ENCODE measurements at places on chromosomes 2 and 18.

DNA sequence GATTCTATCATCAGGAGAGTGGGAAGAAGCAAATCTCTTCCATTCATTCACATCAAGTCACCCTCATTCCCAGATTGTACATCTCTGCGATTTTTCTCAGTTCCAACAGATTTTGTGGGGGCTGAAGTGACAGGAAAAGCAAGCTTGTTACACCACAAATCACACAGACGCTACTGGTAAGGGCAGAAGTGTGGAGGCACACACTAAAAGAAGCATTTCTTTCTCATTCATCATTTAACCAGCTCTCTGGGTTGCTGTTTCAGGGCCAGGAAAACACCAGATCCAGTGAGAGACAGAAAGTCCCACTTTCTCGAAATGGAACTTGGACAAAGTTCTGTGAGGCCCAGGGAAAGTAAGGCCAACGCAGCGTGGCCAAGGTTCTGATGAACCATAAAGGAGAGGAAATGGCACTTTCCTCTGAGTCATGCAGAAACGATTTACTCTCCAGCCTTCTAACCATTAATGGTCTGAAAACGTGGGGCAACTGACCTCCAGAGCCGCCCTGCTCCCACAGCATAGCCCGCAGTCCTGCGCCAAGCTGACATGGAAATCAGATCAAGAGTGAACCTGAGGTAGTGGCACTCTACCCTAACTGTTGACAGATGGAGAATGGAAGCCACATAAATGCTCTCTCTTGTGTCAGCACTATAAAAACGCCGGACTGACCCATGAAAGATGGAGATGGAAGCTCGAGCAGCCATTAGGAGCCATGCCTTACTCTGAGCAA lies 191.0 kb downstream of the C1D start:
- DNase-seq: no peak

DNA sequence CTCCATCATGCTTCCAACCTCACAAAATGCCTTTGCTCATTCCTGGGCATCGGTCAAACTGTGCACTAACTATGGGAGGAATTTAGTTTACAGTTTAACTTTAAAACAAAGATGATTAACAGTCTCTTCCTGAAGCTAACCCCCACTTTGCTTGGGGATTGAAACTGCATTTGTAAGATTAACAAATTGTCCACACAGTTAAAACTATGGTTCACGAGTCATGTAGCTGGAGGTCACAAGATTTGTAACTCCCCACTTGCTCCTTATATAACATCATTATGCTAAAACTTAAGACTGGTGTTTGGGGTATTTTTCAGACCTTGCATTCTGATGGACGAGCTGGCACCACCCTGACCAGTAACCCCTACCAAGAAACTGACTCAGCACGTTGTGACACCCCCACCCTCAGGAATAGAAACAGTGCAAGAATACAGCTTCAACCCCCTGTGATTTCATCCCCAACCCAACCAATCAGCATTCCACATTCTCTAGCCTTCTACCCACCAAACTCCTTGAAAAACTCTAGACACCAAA lies 252.3 kb downstream of the MBD5 start:
- DNase-seq: no peak

DNA sequence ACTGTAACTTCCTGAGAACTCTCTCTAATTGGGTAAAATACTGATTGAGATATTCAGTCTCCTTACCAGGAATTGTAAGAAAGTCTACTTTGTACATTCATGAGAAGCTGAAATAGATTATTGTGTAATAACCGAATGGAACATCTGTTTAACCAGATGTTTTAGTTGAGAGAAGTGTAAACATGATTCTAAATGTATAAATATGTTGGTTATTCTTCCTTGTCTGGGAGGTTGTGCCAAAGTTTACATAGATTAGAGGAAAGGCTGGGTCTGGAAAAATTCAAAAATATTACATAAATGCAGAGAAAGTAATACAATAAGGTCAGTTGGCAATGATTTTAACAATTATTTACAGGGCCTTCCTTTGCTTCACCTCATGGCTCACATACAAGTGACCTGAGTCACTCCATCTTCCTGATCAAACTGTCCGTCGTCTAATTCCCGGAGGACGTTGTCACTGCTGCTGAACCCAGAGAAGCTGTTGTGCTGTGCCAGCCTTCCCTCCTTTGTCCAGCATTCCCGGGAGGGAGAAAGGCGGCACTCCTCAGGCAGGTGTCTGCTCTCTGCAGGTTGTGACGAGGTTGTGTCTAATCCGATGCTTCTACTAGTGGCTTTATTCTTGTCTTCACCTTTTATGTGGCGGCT lies 55.9 kb downstream of the MOB4 start:
- no peak for DNase-seq

DNA sequence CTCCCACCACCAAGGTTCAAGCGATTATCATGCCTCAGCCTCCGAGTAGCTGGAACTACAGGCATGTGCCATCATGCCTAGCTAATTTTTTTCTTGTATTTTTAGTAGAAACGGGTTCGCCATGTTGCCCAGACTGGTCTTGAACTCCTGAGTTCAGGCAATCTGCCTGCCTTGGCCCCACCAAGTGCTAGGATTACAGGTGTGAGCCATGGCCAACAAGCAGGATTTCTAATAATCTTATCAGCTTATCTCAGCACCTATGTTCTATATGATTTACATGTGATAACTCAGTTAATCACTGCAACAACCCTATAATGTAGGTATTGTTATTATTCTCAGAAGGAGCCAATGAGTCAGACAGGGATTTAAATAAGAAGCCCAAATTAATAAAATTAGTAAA lies 80.3 kb downstream of the GORASP2 start:
- no peak for DNase-seq

GRCh38 chr2:80102026-80102425 lies 202.5 kb downstream of the LRRTM1 start:
- DNase-seq: no peak

GRCh38 chr2:72828840-72829507 lies 3.1 kb upstream of the EXOC6B start:
- DNase-seq: no peak

GRCh38 chr2:104584393-104584792 lies 269.5 kb upstream of the POU3F3 start:
- DNase-seq: no peak

GRCh38 chr2:20225294-20226151 lies 593 bp upstream of the SDC1 start:
- no peak for DNase-seq

GRCh38 chr18:46449033-46449432 lies 208.0 kb downstream of the LOXHD1 start:
- DNase-seq: no peak

GRCh38 chr2:206642075-206643025 lies at the start of gene FAM237A:
TSS of gene FAM237A (plus strand) at chr2:206642487. CDS start at chr2:206644237, 1,750 bp downstream.
- DNase-seq: no peak

GRCh38 chr2:138012082-138012481 lies 47.8 kb downstream of the HNMT start:
- DNase-seq: no peak

DNA sequence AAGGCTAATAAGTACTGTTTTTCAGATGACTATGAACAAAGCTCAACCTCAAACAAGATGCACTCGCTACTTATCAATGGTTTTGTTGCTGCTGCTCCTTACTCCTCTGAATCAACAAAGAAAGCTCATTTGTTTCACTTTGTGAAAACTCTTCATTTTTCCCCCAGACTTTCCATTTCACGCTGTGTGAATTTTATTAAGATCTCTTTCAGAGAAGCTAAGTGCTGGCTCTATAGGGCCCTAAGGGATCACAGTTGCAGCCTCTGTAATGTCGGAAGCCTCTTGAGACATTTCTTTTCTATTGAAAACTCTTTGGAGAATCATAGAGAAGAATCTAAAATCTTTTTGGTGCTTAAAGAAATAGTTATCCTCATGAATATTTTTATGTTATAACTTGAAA lies 209.8 kb downstream of the CD226 start:
- DNase-seq: no peak

DNA sequence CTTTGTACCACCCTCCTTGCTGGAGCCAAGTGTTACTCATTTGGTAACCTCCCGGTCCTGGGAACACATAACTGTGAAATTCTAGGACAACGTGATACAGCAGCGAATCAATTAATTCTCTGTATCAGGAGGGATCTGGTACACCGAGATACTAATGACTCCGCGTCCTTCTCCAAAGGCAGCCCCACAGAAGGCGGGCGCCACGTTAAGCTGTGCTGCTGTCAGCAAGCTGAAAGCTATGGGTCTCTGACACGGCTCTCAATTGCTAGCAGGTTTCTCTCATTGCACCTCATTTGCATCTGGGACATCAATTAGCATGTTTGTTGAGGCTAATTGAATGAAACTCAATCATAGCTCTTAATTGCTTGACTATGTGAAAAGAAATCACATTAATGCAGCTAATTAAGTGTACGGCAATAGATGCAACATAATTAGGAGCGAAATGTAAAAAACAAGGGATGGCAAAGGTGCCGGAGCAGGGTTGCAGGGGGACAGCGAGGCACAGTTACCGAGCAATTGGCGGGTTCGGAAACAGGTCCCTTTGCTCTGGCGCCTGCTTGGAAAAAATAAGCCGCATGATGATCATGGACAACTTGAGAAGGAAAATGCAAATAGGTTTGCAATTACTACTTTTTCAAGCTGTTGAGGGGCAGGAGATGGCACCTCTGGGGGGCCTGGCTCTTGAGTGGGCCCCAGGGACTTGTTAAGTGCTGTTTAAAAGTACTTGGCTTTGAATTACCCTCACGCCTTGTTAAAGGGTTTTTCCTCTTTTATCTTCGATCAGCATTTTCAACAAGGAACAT lies 264.2 kb downstream of the GBX2 start:
- no peak for DNase-seq

- no peak for DNase-seq
Observed at GRCh38 chr2:191359133-191359532, 113.9 kb downstream of the MYO1B start.

- no peak for DNase-seq
Observed at GRCh38 chr2:168552450-168552856, 96.4 kb downstream of the CERS6 start.

DNA sequence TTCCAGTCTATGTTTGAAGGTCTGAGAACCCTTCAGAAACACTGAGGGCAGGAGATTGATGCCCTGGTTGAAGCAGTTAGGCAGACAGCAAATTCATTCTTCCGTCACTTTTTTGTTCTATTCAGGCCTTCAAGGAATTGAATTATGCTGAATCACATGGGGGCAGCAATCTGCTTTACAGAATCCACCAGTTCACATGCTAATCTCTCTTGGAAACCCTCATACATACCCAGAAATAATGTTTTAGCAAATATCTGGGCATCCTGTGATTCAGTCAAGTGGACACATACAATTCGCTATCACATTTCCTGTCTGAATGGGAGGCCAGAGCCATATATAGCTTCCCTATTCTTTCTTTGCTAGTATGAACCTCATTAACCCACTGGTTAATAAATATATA lies 301.4 kb upstream of the CNTNAP5 start:
- no peak for DNase-seq

- no peak for DNase-seq
Observed at GRCh38 chr2:183614799-183615435, 490.7 kb downstream of the NUP35 start.

DNA sequence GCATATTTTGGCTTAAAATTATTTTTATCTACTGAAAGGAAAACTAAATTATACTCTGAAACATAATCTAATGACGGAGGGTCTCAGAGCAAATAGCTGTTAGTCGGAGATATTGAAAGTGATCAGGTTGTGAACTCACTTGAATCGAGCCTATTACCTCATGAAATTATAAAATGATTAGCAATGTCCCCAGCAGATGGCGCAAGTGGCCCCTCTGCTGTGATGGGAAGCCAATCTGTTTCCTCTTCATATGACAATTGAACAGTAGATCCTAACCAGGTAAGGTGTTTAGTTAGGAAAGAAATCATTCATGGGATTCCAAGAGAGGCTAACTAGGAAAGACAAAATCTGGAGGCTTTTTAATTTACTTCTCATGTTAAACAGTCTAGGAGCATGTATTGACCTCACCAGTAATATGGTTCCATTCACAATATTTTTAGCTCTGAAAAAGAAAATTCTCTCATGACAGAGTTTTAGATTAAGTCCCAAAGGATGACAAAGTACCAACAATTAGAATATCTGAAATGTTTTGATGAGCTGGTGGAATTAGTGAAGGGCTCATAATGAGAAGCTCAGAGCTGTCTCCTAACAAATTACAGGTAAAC lies 29.9 kb upstream of the MPPE1 start:
- DNase-seq: peak; percentile 50

- no peak for DNase-seq
Observed at GRCh38 chr2:28350196-28350595, 42.5 kb upstream of the FOSL2 start.

Measured in stimulated activated CD4-positive, alpha-beta T cell treated with anti-CD3 and anti-CD28 coated beads, Interleukin-15, amount 100 ng/mL, for 1 hour (primary cell).